Common myeloid progenitor, CD34-positive (primary cell): ENCODE measurements at places on chromosomes 1 and 21.

DNA sequence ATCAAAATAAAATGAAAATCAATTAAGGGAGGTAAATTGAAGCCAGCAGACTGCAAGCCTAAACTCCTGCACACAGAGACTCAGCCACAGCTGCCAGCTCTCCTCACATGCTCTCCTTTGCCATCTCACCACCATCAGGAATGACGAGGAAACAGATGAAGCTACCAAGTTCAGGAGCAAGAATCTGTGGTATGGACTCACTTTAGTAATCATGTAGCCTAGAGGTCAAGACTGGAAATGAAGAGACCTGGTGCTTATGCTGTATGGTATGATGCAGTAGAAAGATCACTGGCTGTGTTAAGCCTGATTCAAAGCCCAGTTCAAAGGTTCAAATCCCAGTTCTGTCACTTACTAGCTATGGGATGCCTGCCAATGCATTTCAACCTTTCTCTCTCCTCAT is 78.9 kb upstream of the CAMK1G start:
- DNase-seq = no peak

DNA sequence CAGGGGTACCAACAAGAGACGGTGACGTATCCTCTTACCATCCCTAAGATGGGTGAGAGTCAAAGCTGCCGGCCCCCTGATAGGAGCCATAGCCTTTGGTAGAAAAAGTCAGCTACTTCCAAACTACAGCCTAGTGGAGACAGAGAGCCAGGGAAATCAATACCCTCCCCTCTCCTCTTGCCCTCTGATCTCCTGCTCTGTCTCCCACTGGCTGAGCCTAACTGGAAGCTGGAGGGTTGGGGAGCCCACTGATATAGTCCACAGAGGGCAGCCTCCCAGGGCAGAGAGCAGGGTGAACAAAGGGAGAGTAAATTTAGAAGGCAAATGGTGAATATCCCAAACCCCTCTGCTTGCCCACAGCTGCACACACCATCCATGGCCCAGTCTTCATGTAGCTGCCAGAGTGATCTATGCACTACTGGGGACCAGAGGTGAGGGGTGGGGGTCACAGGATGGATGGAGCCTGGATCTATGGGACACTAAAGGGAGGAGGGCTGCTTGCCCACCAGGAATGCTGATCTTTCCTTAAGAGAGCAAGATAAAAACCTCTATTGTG is 80.0 kb downstream of the DHRS3 start:
- no peak for DNase-seq

DNA sequence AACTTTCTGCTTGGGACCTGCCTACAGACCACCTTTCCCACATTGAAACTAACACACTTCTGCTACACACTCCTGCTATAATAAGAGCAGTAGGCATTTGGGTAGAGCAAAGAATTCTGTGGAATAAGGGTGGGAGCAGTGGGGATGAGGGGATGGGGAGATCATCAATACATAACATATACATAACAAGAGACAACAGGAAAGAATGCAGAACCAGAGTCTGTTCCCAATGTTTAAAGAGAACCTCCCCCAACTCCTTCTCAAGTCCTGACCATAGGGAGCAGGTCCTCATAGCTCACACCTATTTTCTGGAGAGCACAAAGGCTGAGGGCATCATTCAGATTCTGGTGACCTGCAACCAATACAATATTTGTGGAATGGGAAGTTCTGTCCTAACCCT is 121.6 kb upstream of the BARHL2 start:
- DNase-seq = no peak

GRCh38 chr1:59041646-59042277 is 255.1 kb upstream of the FGGY start:
- DNase-seq = no peak

DNA sequence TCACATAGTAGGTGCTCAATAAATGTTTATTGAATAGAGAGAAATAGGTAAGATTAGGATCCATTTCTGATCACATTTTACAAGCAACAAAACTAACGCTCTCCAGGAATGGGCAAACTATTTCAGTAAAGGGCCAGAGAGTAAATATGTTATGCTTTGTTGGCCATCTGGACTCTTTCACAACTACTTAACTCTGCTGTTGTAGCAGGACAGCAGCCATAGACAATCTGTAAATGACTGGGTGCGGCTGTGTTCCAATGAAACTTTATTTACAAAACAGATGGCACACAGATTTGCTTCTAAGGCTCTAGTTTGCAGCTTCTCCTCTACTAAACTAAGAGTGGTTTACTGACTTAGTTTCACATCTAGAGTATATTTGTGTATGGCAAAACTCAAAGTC is 83.0 kb upstream of the BACH1 start:
- DNase-seq = no peak
